ENCODE measurements at places on chromosomes 12 and 14.

- DNase-seq = peak; percentile 70
Measured at GRCh38 chr14:73424453-73424852, 33.9 kb downstream of the NUMB start.

DNA sequence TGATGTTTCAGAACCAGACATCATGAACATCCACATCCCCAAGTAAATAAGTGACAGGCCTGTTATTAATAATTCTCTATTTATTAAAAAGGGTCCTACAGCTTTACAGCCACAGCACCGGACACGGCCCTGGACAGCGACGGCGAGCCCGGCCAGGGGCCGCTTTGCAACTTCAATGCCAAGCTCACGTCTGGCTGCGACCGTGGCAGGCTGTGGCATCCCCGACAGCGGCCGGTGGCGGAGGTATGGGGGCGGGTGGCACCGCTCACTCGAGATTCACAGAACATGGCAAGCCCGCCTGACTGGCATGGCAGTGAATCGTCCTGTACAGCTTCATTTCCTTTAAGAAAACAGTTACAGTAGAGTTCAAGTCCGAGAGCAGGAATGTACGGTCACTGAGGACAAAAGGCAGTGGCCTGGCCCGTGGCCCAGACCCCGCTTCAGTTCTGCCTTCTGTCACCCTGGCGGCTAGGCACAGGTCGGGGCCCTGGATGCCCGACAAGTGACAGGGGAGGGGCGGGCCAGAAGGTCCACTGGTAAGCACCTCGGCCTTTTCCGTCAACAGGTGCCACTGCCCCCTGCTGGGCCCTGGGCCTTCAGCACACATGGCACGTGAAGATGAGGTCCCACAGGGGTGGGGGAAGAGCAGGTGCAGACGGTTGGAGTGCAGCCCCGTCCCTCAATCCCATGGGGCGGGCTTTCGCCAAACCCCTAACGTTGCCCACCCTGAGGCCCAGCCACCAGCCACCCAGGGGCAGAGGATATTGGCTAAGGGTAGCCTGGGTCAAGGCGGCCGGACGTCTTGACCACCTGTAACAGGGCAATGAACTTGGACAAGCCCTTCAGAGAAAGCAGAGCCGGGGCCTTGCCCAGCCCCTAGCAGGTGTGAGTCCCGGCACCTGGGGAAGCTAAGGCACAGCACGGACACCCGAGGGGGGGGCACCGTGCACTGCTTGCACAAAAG, 30.3 kb downstream of the HIP1R start:
- DNase-seq = peak; percentile 66

- DNase-seq = no peak
Measured at GRCh38 chr14:47606566-47606965, 68.8 kb downstream of the MDGA2 start.

GRCh38 chr12:108985750-108986149, 35.1 kb downstream of the SVOP start:
- DNase-seq = no peak

DNA sequence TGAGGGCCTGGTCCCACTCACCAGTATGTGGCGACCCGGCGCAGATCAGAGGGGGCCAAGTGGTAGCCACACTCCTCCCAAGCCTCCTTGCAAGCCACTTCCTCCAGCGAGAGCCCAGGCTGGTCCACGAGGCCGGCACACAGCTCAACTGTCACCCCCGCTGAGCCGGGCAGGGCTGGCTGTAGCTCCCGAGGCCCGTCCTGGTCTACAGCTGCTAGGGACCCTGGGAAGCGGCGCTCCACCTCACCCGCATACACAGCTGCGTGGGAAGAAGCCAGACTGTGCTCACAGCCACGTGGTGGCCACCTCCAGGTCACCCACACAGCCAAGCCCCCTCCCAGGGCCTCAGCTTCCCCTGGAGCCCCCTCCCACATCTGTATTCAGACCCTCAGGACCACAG, 4.6 kb downstream of the NUDT14 start:
- DNase-seq = no peak

- no peak for DNase-seq
Measured at GRCh38 chr14:49857427-49858003, 4.9 kb upstream of the NEMF start.

DNA sequence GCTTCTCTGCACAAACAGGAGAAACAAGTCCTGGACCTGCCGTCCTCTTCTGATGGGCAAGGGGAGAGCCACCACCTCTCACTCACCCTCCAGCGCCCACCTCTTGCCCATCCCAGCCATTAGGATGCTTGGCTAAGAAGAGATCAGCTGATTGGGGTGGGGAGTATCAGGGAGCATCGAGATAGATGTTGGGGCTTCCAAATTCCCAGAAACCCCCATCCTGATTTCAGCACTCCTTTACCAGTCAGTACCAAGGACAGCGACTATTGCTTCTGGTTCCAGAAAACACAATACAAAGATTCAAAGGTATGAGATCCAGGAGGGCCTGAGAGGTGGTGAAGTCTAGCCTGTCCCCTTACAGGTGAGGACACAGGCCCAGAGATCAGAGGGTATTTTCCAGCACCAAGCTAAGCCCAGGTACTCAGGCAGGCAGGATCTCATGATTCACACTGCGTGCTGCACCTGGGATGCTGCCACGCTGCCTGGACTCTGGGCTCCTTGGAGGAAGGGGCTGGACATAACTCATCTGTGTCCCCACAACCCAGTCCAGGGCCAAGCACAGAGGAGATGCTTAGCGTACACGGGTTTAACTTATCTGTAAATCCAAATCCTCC, 76.6 kb downstream of the TUNAR start:
- peak; percentile 22 for DNase-seq

GRCh38 chr14:92719890-92720323, 28.5 kb downstream of the LGMN start:
- DNase-seq = no peak

- DNase-seq = no peak
Measured at GRCh38 chr12:109458771-109459208, 18.3 kb downstream of the KCTD10 start.

- DNase-seq = peak; percentile 47
Measured at GRCh38 chr12:56021889-56022497, 1.1 kb downstream of the IKZF4 start.

DNA sequence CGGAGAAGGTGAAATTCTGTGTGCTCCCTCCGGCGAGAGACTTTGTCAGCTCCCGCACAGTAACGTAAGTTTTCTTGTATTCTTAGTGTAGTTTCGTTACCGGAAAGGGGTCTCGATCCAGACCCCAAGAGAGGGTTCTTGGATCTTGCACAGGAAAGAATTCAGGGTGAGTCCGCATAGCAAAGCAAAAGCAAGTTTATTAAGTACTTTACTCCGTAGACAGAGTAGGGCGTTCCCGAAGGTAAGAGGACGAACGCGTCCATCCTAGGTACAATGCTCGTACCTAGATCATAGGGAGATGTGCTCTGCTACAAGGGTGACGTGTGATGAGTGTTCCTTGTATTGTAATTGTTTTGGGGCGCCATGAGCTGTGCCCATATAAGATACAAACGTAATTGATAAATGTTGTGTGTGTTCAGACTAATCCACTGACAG, 293 bp downstream of the IFI27L1 start:
- peak; percentile 45 for DNase-seq

DNA sequence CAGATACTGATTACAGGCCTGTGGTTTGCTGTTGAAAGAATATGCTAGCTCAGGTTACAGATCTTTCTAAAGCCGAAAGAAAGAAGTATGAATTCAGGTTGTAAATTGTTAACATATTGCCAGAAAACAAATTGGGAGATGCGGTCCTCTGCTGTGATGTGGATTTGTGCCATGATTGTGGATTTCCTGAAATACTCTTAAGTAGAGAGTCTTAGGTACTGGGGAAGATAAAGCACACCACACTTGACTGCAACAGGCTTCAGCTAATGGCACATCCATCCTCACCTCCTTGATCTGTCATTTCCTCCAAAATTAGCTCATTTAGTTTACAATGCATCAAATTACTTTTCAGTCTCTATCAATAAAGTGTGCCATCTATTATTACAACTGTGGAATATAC, 279.2 kb downstream of the SYT1 start:
- DNase-seq = no peak

DNA sequence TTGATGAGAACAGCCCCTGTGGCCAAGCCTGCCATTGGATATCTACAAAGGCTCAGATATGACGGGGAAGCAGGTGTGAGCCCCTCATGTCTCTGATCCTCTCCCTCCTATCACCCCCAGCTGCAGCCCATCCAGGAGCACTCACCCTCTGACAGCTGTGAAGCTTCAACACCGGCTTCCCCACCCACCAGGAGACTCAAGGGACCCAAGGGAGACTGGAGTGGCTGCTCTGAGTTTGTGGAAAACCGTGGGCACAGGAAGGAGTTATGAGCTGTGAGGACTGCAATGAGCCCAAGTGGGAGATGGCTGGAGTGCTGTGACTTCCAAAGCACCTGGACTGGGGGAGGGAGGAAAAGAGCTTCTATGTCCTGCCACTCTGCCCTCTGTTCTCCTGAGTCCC, 7.9 kb downstream of the IFI27L2 start:
- DNase-seq = no peak

DNA sequence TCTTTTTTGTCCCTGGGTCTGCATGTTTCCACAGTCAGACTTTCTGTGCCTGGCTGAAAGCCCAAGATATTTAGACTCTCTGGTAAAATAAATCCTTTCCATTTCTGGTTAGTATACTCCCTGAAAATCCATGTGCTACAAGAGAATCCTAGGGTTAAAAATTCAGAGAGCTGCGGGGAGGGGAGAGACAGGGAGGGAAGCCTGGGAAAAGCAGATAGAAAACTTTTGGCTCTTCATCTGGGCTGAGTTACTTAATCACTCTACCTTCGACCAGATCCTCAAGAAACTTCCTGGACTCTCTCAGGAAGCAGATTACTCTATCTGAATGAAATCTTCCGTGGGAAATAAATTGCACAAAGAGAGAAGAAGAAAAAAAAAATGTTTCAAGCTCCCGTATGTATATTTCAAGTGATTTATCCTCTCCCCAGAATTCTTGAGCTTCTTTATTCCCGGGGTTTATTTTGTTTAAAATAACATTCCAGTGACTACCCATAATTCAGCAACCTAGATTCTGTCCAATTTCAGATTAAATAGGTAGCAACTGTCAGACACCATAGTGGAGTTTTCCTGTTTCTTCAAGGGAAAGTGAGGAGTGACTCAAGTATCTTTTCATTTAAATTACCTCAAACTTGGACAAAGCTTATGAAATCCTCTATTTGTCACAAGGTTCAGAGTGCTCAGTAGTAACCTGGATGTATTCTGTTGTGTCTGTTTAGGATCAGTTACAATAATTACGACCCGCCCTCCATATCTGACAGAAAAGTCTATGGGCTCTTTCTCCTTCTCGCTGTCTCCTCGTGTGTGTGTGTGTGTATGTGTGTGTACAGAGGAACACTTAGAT, 163.7 kb downstream of the MYRFL start:
- no peak for DNase-seq

Data from hematopoietic multipotent progenitor cell treated with erythropoietin and hydrocortisone succinate and interleukin-3 and kit ligand, for 4 days (in vitro differentiated cells).